IPS DF 19.7 (cell line): ENCODE measurements at places on chromosomes 3 and 15.

DNA sequence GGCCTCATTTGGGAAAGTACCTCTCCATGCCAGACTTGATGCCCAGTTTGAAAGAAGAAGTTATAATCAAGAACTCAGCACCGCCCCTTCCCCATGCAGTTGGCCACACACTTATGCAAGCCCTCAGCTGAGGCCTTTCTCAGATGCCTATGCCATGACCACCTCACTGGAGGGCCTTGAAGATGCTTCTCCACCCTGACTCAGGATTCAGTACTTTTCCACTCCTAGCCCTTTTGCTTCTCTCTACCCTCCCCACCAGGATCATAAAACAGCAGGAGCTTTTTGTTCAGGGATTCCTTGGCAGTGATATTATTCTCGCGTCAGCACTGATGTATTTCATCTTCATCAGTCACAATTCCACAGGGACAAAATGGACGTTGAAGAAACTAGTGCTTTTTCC is 313.5 kb downstream of the PYDC2 start:
- DNase-seq = no peak

- no peak for DNase-seq
Measured at GRCh38 chr15:43091859-43092258, 14.0 kb downstream of the UBR1 start.

GRCh38 chr3:76942101-76942500 is 97.8 kb upstream of the ROBO2 start:
- no peak for DNase-seq

- no peak for DNase-seq
Measured at GRCh38 chr3:23659274-23659673, 146.5 kb upstream of the UBE2E1 start.

DNA sequence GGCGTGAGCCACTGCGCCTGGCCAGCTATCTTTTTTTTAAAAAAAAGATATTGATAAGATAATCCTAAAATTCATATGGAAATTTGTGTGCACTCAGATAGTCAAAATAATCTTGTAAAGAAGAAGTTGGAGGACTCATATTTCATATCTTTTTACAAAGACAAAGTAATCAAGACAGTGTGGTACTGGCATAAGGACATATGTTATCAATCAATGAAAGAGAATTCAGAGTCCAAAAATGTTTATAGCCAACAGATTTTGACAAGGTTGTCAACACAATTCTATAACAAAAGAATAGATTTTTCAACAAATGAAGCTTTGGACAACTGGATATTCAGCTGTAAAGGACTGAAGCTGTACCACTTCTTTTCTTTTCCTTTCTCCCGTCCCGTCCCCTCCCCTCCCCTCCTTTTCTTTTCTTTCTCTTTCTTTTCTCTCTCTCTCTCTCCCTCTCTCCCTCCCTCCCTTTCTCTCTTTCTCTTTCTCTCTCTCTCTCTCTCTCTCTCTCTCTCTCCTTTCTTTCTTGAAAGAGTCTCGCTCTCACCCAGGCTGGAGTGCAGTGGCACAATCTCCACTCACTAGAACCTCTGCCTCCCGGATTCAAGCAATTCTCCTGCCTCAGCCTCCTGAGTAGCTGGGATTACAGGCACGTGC is 126.8 kb downstream of the GSK3B start:
- DNase-seq = no peak

GRCh38 chr15:80776420-80777045 is 2.6 kb upstream of the CEMIP start:
- DNase-seq = no peak

GRCh38 chr15:59138243-59138642 is 33.3 kb downstream of the CCNB2 start:
- DNase-seq = peak; percentile 63

GRCh38 chr3:145182196-145182911 is 978.6 kb downstream of the PLOD2 start:
- DNase-seq = no peak

- no peak for DNase-seq
Measured at GRCh38 chr3:12716605-12717151, 42.4 kb downstream of the TMEM40 start.

DNA sequence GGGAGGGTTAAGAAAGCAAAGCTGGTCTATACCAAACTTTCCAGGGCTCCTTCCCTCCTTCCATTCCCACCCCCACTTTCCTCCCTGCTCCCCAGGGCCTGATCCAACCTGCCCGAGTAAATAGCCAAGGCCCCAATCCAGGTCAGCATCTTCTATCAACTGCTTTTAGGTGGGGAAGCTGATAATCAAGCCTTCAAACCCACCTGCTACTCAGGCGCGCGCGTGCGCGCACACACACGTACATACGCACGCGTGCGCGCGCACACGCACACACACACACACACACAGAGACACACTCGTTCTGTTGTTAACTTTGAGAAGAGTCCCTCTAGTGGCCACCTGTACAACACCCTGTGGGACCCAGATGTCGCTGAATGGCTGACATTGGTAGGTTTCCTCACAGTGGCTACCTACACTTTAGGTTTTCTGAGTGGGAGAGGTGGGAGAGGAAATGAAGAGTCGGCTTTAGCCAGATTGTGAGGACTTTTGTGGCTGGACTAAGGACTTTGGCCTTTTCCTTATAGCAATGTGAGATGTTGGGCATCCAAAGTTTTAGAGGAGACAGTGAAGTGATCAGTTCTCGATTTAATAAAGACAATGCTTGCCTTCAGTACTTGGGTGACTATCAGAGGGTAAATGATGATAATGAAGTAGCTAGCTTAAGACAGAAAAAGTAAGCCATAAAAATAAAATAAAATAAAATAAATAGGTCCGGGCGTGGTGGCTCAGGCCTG is 179.9 kb upstream of the C2CD4B start:
- DNase-seq = peak; percentile 82

- no peak for DNase-seq
Measured at GRCh38 chr3:128195802-128196201, 42.5 kb downstream of the EEFSEC start.

DNA sequence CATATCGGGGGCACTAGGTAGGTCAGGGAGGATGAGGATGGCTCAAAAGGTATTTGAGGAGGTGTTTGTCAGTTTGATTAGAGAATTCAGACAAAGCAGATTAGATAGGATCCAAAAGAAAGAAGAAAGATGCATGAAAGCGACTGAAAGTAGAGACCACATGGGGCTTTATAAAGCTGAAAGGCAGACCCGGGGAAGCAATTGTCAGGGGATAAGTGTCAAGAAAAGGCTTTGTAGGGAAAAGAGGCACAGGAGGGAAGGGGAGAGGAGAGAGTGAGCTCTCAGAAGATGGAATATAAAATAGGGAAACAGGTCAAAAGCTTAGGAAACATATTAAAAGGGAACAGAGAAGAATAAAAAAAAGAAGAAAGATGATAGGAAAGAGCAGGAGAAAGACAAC is 308.2 kb upstream of the RORA start:
- DNase-seq = no peak

DNA sequence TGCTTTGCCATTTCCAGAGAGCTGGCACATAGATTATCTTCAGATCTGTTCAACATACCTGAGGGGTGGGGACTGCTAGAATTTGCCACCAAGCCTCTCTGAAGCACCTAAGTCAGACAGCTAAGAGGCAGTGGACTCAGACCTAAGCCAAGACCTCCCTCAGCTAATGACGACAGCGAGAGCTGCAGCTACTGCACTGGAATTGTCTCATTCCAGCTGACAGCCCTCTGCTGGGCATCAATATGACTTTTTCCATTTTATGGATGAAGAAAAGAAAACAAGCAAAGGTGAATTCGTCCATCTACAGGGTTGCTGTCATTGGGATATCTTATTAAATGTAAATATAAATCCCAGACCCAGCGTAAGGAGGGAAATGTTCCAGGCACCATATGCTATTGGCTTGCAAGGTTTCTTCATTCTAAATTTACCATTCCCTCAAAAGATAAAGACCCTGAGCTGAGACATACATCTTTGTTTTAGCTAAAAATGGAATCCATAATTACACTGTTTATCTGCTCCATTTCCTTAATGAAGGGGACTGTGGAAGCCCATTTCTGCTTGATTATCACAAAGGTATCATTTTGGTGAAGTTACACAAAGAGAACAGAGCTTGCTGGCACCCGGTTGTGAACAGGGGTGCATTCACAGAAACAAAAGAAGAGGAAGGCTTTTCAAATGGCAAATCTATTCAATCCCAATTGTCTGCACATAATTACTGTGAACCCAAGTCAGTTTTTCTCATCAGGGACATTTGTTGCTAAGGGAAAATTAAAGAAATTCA is 85.5 kb upstream of the LRTM1 start:
- no peak for DNase-seq

GRCh38 chr15:26866298-26867199 is at the start of gene GABRA5:
TSS of gene GABRA5 (plus strand) at chr15:26867062. CDS start at chr15:26869249, 2,187 bp downstream.
- DNase-seq = no peak

DNA sequence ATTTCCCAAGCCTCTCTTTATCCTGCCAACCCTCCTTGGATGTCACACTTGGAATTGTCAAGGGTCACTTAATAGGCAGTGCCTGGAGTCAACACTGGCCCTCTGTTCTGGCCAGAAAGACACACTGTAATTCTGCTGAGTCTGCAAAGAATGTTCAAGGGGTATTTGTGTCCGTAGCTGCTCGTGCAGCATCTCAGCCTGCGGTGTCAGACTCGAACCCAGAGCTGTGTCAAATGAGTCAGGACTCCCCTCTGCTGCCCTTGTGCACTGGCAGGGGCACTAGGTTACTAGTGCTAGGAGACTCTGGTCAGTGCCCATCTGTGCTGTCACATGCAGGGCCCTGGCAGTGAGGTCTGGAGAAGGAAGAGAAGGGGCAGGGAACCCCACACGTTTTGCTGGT is 795 bp upstream of the AHSG start:
- DNase-seq = no peak

DNA sequence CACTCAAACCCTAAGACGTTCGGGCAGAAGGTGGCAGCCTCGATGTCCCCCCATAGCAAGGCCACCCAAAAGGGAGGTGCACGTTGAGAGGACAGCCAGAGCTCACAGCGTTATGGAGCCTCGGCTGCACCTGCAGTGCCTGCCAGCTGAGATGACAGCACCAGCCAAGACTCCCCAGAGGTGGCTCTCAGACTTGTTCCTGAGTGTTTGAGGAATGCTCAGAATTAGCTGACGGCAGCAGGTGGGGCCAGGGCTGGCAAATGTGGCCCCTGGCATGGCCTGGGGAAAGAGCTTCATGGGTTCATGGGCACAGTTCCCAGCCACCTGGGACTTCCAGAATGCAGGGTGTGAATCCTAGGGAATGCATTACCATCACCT is 177.8 kb downstream of the KLF13 start:
- DNase-seq = no peak

GRCh38 chr3:46369675-46370132 is 1.0 kb upstream of the CCR5 start:
- DNase-seq = no peak

GRCh38 chr3:77726517-77726916 is 686.6 kb downstream of the ROBO2 start:
- no peak for DNase-seq

DNA sequence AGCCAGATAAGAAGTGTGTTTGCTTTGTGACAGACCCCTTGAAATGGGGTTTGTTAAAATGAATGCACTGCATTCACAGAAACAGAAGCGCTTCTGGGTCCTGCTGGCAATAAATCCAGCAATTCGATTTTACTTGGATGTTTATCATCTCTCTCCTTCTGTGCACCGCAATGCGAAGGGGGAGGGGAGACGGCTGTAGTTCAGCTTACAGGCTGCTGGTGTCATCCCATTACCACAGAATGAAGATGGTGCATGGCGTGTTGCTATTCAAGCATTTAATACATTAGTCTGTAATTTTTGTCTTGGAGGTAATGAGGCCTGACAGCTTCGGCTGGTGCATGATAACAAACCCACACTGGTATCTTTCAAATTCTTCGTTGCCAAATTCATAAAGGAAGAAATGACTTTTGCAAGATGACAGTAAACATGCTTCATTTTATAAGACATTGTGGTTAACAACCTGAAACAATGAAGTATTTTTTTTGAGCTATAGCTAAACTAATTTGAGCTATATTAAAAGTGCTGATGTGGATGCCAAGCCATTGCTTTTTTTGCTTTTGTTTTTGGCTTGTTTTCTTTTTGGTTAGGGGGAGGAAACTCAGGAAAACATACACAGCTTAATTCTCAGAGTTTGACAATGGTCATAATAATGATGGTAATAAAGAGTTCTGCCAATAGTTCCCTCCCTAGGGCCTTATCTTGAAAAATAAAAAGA is 418.3 kb downstream of the OTOL1 start:
- peak; percentile 33 for DNase-seq

DNA sequence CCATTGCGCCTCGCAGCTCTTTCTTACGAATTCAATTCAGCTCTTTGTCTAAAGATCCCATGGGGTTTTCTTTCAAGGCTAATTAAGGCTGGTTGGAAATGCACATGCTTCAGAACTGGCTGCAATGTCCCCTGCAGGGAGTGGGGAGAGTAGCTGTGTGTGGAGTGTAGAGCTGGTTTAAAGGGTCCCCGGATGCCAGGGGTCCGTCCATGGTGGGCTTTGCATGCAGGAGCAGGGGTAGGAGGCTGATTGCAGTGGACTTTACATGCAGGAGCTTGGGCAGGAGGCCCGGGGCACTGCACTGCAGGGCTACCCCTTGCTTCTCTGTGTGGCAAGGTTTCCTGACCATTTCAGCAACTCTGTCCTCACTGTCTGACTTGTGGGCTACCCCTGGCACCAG is 261.6 kb upstream of the LYSMD4 start:
- no peak for DNase-seq

DNA sequence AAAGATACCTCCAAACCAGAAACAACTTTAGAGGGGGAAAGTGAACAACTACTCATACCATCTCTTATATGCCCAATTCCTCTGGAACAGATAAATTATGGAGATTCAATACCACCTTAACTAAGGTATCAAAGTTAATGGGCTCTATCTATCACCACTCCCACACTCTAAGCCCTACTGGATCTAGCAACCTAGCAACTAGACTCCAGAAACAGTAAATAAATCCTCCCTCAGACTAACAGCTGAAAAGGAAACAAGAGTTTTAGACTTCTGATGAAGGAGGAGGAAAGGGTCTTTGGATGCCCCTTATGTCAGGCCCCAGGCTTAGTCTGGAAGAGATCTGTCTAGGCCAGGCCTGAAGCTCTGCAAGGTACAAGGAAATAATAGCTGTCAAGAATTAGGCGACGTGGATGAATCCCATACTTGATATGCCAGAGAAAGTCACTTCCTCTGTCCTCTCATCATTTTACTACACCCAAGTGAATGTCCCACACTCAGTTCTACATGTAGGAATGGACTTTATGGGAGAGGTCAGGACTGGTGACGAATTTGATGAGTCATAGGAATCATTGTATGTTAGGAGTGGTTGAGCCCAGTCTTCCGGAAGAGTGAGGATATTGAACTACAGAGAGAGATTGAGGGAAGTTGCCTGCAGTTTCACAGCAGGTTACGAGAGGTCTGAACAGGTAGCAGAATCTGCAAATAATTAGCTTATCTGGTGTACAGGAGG is 113.8 kb downstream of the AKAP13 start:
- no peak for DNase-seq
